ENCODE measurements at places on chromosomes 7 and 10. TPM values are rescaled to one million over a fixed set of nuclear protein-coding genes. Genes with fewer than 3 reads are reported as not detected.
A peak's percentile ranks its signal among the peaks of the same experiment; 100 is the strongest.

- no peak for DNase-seq
Measured at GRCh38 chr10:75186310-75186709, 24.3 kb upstream of the VDAC2 start.

DNA sequence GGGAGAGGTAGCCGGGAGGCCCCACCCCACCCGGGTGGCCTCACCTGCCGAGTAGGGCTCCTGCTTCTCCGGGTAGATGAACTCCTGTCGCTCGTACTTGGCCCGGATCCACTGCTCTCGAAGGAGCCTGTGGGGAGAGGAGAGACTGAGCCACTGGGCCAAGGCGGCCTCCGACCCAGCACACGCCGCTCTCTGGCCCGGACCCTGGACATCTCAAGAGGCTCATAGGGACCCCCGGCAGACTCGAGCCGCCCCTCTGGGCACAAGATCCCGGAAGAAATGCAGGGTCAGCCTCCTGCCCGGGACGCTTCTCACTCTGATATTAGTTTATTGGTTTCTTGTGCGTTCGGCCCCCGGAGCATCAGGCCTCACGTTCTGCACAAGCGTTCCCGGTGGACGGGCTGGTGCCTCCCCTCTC, 34.5 kb downstream of the ADAP1 start:
- no peak for DNase-seq

DNA sequence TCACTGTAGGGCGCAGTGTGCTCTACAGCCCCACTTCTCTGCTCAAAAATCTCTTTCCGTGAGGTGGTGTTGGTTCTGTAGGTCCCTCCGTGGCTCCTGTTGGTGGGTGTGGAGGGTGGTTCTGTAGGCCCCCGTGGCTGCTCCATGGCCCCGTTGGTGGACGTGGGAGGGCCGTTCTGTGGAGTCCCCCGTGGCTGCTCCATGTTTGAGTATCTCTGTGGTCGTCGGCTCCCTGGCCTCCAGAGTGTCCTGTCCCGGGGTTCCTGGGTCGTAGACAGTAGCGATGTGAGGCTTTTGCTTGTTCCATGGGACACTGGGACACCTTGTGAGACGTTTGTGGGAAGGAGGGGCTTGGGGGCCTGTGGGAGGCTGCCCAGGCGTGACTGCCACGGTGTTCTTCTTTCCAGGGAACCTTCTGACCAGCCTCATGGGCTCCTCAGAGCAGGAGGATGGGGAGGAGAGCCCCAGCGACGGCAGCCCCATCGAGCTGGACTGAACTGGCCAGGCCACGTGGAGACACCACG, 18.6 kb downstream of the GET4 start:
- no peak for DNase-seq

DNA sequence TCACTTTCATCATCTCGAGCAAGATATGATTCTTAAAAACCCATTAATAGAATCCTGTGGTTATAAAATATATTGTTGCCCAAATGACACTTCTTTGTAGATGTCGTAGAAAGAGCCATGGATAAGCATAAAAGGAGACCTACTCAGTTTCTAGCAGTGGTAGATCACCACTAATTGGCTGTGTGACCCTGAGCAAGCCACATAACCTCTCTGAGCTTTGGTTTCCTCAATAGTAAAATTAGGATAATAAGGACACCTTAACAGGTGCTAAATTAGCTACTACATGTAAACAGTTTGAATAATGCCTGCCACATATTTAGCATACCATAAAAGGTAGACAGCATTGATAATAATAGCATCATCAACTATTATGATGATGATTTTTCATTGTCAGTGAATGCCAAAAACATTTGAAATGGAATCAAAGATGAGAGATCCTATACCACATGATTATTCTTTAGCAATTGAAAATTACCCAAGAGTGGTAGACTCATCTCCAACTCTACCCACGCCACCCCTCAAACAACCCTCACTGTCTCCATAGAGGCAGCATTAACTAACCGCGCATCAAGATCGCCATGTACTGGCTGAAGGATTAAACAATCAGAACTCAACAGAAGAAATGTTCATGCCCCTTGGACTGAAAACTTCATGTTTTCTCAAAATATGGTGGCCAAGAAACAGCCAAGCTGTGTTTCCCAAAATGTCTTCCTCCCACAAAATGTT, 45.8 kb downstream of the CHST15 start:
- DNase-seq, result no peak

- peak; percentile 49 for DNase-seq
Measured at GRCh38 chr7:100127866-100128636, 1.3 kb downstream of the MBLAC1 start.

DNA sequence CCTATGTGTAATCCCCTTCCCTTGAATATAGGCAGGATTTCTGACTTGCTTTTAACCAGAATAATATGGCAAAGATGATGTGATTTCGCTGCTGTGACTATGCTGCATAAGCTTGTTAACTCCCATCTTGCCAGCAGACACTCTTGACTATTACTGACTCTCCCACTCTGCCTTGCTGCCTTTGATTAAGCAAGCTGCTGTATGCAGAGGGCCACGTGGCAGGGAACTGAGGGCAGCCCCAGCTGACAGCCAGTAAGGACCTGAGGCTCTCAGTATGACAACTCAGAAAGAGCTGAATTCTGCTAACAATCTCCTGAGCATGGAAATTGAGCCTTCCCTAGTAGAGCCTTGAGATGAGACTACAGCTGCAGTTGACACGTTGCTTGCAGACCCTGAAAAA, 279.4 kb upstream of the CACNA2D1 start:
- DNase-seq, result no peak

DNA sequence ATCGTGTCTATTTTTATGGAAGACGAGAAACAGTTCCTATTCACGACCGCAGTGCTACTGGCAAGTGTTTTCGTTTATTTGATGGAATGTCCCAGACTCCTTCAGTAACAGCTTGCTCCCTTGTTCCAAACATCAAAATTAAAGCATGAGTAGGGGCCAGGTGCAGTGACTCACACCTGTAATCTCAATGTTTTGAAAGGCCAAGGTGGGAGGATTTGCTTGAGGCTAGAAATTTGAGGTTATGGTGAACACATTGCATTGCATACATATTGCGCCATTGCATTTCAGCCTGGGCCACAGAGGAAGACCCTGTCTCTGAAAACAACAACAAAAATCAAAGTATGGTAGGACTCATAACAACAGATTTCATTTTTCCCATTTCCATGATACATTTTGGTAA, 22.8 kb downstream of the PTTG1IP2 start:
- DNase-seq, result no peak

DNA sequence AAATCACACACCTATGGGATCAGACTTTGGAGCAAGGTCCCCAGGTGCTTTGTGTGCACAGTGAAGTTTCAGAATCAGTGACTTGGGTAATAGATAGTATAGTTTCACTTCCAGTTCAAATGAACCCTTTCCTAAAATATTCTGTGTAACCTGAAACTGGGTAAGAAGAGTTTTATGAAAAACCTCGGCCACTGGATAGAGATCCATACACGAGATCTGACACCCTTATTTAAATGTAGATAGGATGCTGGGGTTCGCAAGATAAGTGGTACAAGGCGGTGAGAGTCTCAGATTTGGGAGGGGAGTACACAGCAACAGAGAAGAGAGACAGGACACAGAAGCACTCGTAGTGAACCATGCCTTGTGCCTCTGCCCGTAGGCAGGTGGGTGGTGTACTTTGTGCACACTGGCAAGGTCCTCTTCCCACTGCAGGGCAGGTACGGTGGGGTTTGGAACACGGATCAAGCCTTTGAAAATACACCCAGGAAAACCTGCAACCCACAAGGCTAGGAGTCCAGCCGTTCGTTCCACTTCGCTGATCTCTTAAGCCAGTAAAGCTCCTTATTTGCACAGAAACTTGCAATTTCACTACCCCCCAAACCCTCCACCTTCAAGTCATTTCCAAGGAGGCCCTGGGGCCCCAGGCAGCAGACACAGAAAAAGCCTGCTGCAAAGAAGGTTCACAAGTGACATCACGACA, 162.8 kb downstream of the USP6NL start:
- no peak for DNase-seq

DNA sequence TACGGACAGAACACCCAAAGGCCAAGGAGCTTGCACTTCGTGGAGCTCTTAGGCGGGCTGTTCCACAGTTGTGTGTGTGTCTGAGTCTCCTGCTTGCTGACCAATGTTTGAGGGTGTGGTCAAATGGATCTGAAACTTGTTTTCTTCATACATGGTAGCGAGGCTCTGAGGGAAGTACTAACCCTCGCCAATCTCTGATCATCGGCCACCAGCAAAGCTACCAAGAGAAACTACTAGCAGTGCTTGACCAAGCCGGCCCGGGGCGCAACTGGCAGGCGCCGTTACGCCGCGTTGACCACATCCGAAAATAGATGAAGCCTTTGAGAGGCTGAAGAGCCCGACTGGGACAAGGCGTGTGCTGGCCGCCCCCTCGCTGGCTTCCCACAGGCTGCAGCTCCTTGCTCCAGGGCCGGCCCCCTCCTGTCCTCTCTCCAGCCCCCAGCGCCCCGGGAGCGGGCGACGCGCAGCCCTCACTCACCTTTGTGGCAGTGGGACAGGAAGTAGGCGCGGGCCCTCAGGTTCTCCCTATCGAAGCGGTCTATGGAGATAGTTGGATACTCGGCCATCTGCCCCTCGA, 384 bp downstream of the DCLRE1C start:
- no peak for DNase-seq

DPY19L1 gene
- 22.5 TPM for total RNA-seq

DNA sequence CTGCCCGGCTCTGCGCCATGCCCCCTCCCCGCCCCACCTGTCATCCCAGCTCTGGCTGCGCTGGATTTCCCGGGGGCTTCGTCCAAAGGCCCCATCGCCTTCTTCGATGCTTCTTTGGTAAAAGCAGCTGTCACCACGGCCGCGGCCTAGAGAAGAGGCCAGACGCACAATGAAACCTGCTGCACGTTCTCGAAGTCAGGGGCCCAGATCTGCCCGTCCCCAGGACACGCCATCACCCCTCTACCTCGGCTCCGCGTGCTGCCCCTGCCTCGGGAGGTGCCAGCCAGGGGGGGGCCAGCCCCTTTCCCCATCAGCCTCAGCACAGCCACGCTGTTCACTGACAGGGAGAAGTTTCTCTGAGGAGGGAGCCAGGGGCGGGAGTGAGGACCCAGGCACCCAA, 6.8 kb downstream of the GIGYF1 start:
- no peak for DNase-seq

DNA sequence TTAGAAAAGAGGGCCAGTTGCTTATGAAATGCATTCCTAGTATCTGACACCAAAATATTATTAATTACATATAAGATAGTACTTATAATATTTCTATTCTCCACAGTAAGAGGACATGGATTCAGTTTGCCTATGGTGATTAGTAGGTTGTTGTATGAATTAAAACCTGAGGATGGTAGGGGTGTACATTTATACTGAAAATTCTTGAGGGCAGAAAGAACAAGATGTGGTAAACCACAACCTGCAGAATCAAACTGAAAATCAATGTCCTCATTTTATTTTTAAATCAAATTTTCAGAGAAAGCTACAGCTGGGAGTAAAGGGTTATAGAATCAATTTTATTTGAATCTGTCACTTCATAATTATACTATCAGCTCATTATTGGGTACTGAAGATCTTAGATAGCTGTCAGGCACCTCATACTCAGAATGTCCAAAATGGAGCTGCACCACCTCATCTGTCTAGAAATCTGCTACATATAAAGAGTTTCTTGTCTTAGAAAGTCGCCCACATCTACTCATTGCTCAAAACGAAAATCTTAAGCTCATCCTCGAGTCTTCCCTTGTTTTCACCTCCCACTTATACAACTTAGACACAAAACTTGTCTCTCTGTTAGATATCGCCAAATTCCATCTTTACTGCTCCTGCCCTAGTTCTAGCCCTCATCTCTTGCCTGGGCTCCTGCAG, 65.4 kb downstream of the MYO3A start:
- no peak for DNase-seq

- no peak for DNase-seq
Measured at GRCh38 chr7:136061433-136061832, 84.3 kb upstream of the MTPN start.

CCDC172 gene
- total RNA-seq, result not detected

PHKG1 gene
- total RNA-seq, result 52.4 TPM

DNA sequence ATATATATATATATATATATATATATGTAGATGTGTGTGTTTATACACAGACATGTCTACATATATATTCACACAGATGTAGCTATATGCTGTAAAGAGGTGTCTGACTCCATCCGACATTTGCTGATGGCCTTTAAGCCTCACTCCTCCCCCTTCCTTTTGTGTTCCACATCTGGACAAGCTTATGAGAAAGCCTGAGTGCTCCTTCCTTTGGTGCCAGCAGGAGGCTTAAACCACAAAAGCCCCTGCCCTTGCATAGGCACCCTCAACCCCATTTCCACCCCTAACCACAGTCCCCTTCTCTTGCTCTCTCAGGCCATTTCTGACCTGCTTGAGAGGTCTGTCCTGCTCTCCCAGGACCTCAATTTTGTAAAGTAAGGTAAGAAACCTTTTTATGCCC, 98.7 kb downstream of the SVOPL start:
- DNase-seq, result no peak

DNA sequence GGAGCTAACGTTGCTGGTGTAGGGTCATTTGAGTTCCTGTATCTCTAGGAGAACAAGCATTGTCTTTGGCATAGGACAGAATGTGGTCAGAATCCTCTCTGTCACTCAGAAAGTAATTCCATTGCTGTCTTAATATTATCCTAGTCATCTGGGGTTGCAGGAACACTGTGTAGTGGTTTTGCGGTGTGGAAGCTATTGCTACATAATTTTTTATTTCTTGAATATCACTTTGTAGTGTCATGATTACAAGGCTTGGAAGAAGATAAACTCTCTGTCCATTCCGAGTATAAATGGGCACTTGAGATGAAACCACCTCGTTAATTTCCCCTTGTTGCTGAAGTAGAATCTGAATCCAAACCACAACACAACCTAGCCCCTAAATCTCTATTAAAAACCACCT, 919.2 kb downstream of the LRMDA start:
- no peak for DNase-seq

- DNase-seq, result no peak
Measured at GRCh38 chr10:7686351-7687171, 16.6 kb upstream of the ITIH2 start.

UCMA gene
- total RNA-seq, result 2.6 TPM

DNA sequence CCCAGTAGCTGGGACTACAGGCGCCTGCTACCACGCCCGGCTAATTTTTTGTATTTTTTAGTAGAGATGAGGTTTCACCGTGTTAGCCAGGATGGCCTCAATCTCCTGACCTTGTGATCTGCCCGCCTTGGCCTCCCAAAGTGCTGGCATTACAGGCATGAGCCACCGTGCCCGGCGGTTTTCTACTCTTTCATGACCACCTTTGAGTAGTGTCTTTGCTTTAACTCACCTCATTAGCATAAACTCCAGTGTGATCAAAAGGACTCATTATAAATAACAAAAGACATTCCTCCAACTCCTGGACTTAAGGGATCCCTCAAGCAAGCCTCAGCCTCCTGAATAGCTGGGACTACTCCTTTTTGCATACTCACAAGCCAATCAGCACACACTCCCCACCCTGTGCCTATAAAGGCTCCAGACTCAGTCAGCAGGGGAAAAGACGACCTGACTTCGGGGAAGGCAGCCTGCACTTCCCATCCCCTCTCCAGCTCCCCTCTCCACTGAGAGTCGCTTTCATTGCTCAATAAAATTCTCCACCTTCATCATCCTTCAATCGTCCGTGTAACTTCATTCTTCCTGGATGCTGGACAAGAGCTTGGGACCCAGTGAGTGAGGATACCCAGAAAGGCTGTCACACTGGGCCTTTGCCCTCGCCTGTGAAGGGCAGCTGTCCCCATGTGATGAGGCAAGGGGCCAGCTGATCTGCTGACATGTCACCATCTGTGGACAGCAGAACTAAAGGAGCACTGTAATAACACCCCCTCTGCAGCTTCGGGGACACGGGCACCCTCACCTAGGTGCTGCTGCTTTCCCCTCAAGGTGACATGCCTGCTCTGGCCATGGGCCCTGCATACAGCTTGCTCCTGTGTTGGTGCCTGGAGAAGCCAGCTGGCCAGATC, 35.0 kb upstream of the EIF4H start:
- DNase-seq, result no peak

GRCh38 chr7:54933643-54934042, 85.2 kb upstream of the EGFR start:
- DNase-seq, result no peak
